Common myeloid progenitor, CD34-positive (primary cell): ENCODE measurements at places on chromosomes 3 and 15.

GRCh38 chr3:74267131-74267530, 347.3 kb downstream of the CNTN3 start:
- no peak for DNase-seq

GRCh38 chr3:153232851-153233271, 70.8 kb downstream of the RAP2B start:
- DNase-seq, result no peak

DNA sequence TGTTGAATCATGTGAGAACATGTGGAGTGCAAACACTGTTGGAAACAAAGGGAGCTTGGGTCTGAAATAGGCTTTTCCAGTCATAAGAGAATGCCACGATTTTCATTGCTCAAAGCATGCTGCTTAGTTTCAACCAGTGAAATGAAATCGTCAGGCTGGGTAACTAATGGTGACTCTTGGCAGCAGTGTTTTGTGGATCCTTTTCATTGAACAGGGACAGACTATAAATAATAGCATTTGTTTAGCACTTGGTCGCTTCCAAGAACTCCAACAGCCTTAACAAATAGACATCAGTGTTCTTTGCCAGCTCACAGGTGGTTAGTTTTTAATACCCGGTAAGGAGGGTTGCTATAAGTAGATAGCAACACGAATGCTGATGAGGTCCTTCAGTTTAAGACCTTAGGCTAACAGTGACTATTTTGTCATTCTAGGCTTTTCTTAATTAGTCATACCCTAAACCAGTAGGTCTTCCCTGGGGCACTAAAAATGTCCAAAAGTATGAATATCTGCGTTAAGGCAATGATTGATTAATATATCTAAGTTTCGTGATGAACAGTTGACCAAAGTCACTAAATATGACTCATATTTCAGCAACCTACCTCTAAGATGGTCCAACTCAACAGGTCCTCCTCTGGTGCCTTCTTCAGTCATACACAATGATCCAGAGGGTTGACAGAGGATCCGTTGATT, 15.8 kb downstream of the TP63 start:
- no peak for DNase-seq

- DNase-seq, result peak; percentile 16
Observed at GRCh38 chr15:83565553-83566159, 88.3 kb upstream of the ADAMTSL3 start.

DNA sequence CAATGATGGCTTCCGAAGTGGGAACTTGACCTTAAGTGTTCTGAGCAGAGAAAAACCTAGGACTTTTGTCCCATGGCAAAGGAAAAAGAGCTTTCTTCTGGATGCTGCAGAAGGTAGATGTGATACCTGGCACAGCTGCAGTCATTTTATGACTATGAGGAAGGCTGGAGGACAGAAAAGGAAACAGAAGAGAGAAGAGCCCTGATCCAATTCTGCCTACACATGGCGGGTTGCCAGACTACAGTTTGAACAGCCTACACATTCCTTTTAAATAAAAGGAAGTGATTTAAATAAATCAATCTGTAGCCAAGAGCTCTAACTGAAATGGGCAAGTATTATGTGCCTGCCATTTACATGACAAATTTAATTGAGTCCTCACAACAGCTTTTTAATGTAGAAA, 43.6 kb upstream of the CHRNB4 start:
- DNase-seq, result peak; percentile 16

- no peak for DNase-seq
Observed at GRCh38 chr3:57256844-57257243, 29.3 kb downstream of the APPL1 start.

- no peak for DNase-seq
Observed at GRCh38 chr15:57728436-57728835, 21.9 kb downstream of the POLR2M start.

DNA sequence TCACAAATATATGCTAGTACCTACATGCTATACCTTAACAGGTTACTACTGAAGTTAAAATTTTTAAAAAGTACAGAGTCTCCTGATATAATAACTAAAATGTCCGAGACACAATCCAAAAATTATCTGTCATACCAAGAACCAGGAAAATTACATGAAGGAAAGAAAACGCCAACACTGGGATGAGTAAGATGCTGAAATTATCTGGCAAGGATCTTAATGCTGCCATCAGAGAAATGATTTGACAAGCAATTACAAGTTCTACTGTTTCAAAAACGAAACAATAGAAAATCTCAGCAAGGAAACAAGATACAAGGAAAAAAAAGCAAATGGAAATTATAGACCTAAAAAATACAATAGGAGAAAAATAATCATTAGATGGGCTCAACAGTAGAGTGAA, 92.5 kb downstream of the UBE3A start:
- DNase-seq, result no peak

- no peak for DNase-seq
Observed at GRCh38 chr3:71393745-71394144, 189.8 kb downstream of the FOXP1 start.

- DNase-seq, result no peak
Observed at GRCh38 chr15:92595506-92596381, 59.8 kb downstream of the FAM174B start.

DNA sequence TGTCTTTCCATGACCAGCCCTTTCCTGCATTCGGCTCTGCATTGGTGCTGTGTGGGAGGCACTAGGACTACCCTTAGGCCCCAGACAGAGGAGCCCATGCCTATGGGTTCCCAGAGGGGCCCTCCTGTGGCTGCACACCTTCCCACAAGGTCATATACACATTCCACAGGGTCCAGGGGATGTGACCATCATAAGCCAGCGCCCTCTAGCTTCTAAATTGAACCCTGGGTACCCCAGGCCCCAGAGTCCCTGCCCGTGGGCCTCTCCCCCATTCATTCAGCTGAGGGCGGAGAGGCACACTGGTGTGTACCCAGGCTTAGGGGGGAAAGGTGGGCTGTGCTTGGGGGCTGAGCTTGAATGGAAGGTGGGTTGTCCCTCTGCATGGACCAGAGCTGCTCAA, 10.2 kb upstream of the SLC6A6 start:
- no peak for DNase-seq

GRCh38 chr3:154792828-154793227, 287.3 kb upstream of the MME start:
- no peak for DNase-seq

GRCh38 chr3:182596676-182597410, 196.5 kb upstream of the ATP11B start:
- DNase-seq, result no peak

DNA sequence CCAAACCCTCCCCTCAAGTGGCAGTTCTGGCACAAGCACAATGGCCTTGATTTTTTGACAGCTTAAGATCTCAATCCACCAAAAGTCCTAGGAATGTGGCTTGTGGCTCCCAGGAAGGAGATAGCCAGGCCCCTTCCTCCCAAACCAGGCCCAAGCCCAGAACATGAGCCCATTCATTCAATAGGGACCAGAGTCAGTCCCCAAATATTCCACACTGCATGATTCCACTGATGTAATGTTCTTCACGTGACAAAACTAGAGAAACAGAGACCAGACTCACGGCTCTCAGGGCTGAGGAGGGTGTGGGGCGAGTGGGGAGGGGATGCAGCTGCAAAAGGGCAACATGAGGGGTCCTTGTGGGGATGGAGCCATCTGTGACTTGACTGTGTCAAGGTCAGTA, 25.5 kb downstream of the ABTB1 start:
- DNase-seq, result no peak

GRCh38 chr3:132256989-132257388, 60.2 kb upstream of the ACP3 start:
- peak; percentile 45 for DNase-seq
